ENCODE measurements at places on chromosomes 2 and 18. TPM values are rescaled to one million over a fixed set of nuclear protein-coding genes. Genes with fewer than 3 reads are reported as not detected.

ZDBF2 gene
- 5.9 TPM for total RNA-seq

HOXD12 gene
- not detected for total RNA-seq

KRCC1 gene
- total RNA-seq: 7.0 TPM

TSPYL6 gene
- not detected for total RNA-seq

TGIF1 gene
- total RNA-seq: 22.9 TPM

RBM44 gene
- 0.75 TPM for total RNA-seq

HNMT gene
- total RNA-seq: 103 TPM

GALR1 gene
- total RNA-seq: not detected

CNTNAP5 gene
- not detected for total RNA-seq

Measured in liver (tissue), 10 donors.